RWPE1 (cell line): ENCODE measurements at places on chromosomes 7 and 10.
A peak's percentile ranks its signal among the peaks of the same experiment; 100 is the strongest.

- DNase-seq: no peak
Observed at GRCh38 chr10:51244748-51245490, 170.6 kb downstream of the PRKG1 start.

GRCh38 chr7:113698556-113699220, 220.1 kb downstream of the PPP1R3A start:
- DNase-seq: peak; percentile 13

DNA sequence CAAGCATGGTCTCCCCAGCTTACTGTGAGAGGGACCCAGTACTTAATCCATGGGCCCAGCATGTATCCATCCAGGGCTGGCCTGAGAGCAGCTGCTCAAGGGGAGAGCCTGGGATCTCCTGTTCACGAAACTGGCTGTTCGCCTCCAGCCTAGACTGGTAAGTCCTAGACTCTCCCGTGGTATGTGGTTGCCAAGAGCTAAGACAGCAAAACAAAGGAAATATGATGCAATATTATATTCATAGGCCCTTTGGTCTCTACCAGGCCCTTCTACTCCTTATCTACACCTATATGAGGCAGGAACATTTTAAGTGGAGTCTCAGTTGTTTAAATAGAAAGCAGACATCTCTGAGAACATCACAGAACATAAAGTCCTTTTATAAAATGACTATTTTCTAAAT, 28.9 kb upstream of the STK17A start:
- peak; percentile 34 for DNase-seq

GRCh38 chr7:45978010-45978681, 57.1 kb upstream of the IGFBP3 start:
- peak; percentile 95 for DNase-seq

DNA sequence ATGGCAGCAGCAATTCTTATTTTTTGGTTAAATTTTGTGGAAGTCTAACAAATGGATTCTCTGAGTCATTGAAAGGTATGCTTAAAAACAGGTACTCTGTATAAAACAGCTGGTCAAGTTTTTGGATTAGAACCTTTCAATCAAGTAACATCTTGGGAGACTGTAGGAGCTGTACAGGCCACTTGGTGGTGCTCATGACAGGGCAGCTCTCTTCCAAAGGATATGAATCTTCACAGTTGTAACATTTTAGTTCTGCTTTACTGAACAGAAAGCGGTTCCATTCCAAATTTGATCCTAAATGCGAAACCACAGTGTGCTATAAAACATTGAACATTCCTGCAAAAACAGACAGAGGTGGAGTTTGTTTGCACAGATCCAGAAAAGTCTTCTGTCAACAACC, 44.5 kb upstream of the AGR3 start:
- no peak for DNase-seq

GRCh38 chr7:138512885-138513284, 52.8 kb downstream of the TRIM24 start:
- no peak for DNase-seq

- no peak for DNase-seq
Observed at GRCh38 chr7:132817949-132818348, 241.7 kb upstream of the PLXNA4 start.

- no peak for DNase-seq
Observed at GRCh38 chr10:3875842-3876235, 90.8 kb upstream of the KLF6 start.

DNA sequence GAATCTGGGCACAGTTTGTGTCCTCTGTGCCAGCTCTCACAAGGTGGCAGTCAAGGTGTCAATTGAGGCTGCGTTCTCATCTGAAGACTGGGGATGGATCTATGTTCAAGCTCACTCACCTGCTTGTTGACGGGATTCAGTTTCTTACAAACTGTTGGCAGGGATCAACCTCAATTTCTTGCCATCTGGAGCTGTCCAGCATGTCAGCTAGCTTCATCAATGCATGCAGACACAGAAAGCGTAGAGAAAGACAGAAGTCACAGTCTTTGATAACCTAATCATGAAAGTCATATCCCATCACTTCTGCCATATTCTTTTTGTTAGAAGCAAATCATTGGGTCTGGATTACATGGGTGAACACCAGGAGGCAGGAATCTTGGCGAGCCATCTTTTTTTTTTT, 32.0 kb upstream of the WAPL start:
- no peak for DNase-seq

GRCh38 chr10:3014968-3015367, 52.4 kb upstream of the PFKP start:
- no peak for DNase-seq

DNA sequence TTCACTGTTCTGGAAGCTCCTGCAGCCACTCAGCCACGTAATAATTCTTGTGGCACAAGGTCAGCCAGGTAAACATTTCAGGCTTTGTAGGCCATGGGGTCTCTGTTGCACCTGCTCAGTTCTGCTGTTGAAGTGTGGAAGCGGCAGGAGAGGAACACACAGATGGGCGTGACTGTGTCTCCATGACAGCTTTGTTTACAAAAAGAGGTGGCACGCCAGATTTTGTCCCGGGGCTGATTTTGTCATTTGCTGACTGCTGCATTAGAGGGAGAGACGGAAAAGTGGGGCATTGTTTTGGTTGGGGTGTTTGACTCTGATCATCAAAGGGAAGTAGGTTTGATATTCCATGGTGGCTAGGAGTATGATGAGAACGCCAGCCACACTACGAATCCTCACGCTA, 103.1 kb downstream of the PRKAG2 start:
- no peak for DNase-seq

DNA sequence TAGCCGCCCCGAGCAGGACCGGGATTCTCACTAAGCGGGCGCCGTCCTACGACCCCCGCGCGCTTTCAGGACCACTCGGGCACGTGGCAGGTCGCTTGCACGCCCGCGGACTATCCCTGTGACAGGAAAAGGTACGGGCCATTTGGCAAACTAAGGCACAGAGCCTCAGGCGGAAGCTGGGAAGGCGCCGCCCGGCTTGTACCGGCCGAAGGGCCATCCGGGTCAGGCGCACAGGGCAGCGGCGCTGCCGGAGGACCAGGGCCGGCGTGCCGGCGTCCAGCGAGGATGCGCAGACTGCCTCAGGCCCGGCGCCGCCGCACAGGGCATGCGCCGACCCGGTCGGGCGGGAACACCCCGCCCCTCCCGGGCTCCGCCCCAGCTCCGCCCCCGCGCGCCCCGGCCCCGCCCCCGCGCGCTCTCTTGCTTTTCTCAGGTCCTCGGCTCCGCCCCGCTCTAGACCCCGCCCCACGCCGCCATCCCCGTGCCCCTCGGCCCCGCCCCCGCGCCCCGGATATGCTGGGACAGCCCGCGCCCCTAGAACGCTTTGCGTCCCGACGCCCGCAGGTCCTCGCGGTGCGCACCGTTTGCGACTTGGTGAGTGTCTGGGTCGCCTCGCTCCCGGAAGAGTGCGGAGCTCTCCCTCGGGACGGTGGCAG, at the start of gene MGMT:
Gene MGMT (plus strand): TSS at position 539 of the 656 bp plus-strand sequence.
- DNase-seq: peak; percentile 98

GRCh38 chr7:121298831-121299239, 30.0 kb upstream of the WNT16 start:
- DNase-seq: no peak

- peak; percentile 91 for DNase-seq
Observed at GRCh38 chr7:44072364-44073231, 7.2 kb upstream of the PGAM2 start.

- DNase-seq: no peak
Observed at GRCh38 chr10:124482876-124483275, 21.3 kb downstream of the LHPP start.

GRCh38 chr7:128728598-128728997, 10.6 kb upstream of the CALU start:
- DNase-seq: no peak

DNA sequence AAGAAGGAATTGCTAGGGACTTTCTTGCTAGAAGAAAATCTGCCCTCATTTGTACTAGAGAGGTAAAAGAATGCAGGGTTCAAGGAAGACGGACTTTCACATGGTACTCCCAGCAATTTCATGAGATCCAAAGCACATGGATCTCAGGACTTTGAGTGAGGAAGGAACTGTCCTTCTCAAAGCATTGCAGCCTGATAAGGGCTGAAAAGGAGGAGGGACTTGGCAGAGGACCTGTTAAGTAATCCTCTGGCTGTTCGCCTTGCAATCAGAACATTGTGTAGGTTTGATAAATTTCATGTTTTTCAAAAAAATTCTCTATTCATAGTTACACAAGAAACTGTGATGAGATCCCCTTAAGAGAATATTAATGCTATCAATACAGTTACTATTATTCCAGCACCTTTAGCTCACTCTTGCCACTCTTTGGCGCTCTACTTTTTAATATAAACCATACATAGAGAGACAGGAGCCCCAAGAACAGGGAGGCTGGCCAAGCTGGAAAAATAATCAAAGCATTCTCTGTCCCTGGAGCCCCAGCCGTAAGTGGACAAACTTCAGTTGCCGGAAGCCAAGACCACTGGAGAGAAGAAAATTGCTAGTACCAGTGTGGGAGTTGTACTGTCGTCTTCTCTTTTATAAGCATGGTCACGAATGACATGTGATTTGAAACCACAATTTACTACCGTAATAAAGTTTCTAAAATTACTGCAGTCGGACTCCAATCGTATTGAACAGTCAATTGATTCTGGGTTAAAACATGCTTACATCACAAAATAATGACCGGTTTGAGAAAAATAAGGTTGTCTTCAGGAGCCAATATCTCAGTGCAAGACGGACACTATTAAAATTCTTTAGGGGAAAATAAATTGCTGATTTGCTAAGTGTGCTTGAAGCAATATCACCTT, 424.4 kb downstream of the SDK1 start:
- no peak for DNase-seq
